GM12891 (cell line): ENCODE measurements at places on chromosomes 1 and 21.

DNA sequence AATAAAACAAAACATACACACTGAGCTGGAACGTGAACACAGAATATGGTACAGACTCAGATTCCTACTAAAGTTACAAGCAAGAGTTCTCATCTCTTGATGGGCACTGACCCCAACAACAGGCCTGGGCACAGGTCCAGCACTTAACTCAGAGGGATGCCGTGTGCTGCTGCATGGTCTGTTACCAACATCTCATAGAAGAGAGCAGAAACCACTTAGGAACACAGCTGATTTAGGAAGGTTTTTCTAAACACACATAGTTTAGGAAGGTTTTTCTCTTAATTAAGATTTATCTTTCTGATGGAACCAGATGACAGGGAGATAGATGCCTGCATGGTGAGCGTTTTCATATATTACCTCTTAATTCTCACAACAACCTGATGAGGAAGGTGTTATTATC, 1.5 kb downstream of the GCLM start:
- no peak for DNase-seq

- no peak for DNase-seq
Measured at GRCh38 chr1:30905403-30905802, 3.2 kb downstream of the SDC3 start.

DNA sequence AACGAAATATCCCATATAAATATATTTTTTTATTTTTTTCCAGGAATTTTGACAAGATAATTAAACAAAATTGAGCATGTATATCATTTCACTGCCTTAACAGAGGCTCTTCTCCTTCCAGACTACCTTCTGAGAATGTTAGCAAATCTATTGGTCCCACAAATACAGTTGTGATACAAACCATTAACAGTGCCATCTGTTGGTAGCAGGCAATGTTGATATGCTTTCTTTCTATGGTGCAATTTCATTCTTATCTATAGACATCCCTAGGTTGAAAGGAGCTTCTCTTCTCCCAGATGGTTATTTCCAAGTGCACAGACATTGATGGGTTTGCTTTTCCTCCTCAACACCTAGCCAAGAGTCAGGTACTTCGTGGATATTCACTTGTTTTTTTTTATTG, 303.6 kb downstream of the USH2A start:
- no peak for DNase-seq

- DNase-seq = no peak
Measured at GRCh38 chr1:31723828-31724359, 20.1 kb upstream of the COL16A1 start.

DNA sequence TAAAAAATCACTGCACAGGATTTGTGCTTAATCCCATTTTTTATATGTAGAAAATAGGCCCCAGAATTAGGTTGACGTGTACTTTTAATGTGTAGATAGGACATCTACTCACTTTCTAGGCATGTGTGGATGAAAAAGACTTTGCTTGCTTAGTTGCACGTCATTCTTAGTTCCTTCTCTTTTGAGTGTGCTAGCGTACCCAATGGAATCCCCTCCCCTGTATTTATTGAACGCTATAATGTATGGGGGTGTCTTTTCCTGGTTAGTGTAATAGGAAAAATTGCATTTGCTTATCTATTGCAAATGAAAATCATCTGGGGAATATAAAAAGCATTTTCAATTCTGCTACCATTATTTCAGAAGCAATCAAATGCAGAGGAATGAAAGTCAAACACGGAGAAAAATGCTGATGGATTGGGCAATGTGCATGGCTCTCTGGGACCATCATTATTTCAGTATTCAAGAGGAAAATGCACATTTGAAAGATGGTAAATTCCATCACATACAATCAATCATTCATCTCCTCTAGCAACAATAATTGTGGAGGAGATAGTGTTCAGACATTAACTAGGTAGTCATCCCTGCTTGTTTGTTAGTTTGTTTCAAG, 277.0 kb upstream of the B3GALT2 start:
- no peak for DNase-seq

- no peak for DNase-seq
Measured at GRCh38 chr21:21806711-21807597, 808.7 kb downstream of the NCAM2 start.

DNA sequence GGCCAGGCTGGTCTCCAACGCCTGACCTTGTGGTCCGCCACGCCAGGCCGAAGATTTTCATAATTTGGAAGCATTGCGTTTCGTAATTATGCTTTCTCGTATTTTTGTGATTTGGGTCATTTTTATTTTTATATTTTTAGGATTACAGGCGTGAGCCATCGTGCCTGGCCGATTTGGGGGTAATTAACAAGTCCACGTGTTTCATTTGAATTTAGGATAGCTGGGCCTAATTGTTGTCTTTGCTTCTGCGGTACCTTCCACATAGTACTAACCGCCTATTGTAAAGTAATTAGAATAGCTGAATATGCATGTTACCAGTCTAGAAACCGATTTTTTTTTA, 1.0 kb downstream of the RCC1 start:
- DNase-seq = no peak

DNA sequence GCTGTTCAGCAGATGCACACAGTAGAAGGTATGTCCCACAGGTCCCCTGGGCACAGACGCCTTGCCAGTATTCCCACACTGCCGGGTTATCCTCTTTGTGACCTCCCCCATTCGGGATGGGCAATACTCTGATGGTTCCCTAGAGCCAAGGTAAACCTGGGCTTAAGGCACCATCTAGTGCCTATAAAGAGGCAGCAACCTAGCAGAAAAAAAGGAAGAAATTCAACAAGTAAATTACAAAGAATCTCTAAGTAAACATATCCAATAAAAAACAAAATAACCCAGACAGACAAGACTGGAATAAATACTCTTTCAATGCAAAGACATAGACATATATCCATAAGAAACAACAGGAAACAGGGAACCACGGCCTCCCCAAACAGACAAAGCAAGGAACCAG, 39.4 kb downstream of the HSF2BP start:
- no peak for DNase-seq

- DNase-seq = no peak
Measured at GRCh38 chr1:198686069-198686728, 47.4 kb downstream of the PTPRC start.

DNA sequence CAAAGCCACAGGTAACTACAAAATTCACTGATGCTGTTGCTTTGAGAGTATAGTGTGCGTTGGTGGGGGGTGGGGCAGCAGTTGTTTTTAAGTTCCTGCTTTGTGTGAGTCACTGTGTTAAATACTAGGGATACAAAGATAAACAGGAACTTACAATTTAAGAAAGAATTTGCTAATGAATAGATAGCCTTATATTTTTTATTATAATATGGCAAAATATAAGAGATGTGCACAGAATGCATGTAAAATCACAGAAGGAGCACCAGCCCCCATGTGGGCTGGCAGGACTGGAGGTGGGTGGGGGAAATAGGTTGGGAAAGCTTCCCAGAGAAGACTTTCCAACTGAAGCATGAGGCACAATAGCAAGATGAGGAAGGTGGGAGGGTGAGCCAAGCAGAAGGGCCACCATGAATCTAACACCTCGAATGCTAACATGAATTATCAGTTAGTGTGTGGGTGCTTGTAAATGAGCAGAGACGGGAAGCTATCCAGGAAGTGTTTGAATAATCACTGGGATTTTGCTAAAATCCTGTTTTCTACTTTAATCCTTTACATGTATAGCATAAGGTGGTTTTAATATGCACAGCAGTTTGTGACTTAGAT, 57.0 kb upstream of the RAVER2 start:
- no peak for DNase-seq

GRCh38 chr21:33618407-33618806, 23.1 kb downstream of the CRYZL1 start:
- DNase-seq = no peak

GRCh38 chr1:223338811-223339746, 24.9 kb downstream of the SUSD4 start:
- DNase-seq = no peak

DNA sequence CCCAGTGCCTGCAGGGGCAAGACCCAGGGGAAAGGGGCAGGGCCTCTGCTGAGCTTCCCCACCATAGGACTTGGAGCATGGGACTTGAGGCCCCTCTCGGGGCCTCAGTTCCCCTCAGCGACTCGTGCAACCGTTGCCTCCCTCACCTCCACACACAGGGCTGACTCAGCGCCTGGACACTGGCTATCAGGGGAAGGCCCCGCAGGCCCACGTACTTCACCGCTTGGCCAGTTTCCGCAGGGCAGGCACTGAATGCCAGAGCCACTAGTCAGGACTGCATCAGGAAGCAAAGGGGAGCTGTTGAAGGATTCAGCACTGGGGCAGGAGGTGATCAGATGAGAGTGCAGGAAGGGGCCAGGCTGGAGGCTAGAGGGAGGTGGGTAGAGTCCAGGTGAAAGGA, 15.5 kb upstream of the FAM131C start:
- DNase-seq = no peak

DNA sequence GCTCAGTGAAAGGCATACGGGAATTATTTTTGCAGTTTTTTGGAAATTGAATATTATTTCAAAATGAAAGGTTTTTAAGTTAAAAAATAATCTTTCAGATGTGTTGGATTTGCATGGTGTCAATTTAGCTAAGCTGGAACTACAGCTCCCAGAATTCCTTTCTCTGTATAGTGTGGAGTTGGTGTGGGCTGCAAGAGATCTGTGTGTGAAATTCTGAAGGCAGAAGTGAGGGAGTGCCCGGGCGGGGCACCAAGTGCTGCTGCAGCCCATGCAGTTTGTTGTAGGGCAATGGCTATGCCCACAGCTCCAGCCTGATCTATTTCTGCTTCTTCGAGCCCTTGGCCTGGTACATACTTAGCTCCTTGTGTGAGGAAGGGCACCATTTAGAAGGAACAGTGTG, 60.5 kb upstream of the CSF1 start:
- DNase-seq = no peak

- no peak for DNase-seq
Measured at GRCh38 chr1:236370420-236370819, 23.7 kb upstream of the EDARADD start.

DNA sequence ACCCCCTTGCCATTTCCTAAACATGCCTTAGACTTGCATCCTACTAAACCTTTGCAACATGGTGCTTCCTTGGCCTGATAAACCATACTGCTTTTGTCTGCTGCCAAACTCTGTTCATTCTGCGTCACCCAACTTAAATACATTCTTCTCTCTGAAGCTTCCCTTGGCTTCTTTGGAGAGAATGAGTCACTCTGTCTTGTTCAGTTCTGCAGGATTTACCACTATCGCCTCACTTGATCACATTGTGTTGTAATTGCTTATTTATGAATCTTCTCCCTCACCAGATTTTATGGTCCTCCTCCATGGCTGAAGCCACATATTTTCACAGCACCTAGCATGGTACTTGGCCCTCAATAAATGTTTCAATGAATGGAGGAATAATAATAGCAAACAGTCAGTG, 21.7 kb upstream of the TUT4 start:
- DNase-seq = no peak

GRCh38 chr1:11559591-11559970, 80.6 kb downstream of the DISP3 start:
- DNase-seq = no peak

GRCh38 chr1:234486858-234487840, 8.2 kb upstream of the TARBP1 start:
- DNase-seq = no peak

DNA sequence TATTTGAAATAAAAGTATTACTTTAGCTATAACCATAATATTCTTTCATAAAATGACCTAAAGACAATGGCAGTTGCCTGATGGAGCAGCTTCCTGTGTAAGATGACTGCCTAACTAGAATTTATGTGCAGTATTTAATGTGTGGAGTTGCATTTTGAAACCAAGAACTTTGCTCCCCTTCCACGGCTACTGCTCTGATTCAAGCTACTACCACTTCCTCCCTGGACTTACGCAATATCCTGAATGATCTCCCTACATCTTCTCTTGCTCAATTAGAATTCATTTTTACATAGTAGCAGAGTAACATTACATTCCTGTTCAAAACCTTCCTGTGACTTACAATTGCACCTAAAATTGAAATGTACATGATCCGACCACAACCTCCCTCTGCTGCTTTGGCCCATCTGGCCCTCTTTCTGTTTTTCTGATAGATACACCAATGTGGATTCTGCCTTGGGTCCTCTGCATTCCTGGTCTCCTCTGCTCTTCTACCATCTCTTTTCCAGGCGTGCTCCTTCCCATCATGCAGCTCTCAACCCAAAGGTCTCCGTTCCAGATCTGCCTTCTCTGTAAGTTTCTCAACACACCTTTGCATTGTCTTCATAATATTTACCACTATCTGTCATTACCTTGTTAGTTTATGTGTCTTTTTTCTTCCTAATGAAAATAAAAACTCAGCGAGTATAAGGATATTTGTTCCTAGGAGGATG, 47.4 kb upstream of the USP25 start:
- DNase-seq = no peak

DNA sequence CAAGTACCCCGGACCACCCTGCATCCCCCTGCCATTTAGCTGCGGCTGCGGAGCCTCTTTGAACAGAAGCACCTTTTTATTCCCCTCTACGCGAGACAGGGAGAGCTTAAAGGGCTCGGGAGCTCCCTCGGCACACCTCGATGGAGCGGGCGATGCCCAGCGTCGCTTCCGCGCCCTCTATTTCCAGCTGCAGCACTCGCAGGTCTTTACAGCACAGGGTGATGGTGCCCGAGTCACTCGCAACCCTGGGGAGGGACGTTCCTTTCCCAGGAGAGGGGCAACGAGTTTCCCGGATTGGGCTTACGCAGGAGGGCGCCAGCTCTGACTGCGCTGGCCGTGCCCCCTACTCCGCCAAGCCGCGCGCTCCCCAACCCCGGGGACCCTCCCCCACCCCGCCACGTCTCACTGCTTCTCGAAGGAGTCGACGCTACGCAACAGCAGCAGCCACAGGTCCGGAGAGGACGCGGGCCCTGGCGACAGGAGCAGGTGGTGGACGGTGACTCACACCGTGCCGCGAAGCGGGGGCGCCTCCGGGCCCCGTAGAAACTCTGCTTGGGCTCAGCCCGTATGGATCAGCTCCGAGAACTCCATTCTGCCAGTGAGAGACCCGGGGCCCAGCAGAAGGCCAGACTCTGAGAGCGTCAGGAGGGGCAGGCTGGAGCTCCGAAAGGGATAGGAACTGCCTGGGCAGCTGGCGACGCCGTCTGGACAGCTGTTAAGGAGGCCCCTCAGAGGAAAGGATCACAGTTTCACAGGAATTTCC, 5.8 kb upstream of the FAM167B start:
- DNase-seq = peak; percentile 57

- no peak for DNase-seq
Measured at GRCh38 chr1:30990591-30990990, 74.9 kb downstream of the PUM1 start.

GRCh38 chr1:162336621-162337285, 39.9 kb downstream of the SPATA46 start:
- DNase-seq = no peak

DNA sequence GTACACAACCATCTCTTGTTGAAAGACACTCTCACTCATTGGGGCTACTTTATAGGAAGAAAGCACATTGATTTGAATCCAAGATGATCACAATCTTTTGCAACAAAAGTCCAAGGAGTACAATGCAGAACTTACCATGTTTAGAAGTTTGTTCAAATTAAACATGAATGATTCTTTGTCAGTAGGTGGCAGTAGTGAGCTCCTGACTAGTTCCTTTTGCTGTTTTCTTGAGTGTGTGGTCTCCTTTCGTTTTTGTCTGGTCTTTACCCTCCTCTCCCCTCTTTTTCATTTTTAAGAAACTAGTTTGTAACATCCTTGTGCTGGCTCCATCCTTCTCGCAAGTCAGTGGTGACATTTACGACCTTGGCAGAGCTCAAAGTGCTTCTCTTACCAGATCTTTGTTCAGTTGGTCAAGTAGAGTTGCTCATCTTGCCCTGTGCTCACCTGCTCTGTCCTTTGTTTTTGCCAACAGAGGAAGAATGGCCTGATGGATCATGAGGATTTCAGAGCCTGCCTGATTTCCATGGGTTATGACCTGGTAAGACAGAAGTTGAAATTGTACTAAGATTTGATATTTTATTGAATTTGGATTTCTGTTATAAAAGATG, 35.7 kb upstream of the MTR start:
- DNase-seq = peak; percentile 24

- no peak for DNase-seq
Measured at GRCh38 chr1:240341365-240342250, 249.9 kb downstream of the FMN2 start.
